ENCODE measurements at places on chromosomes 5 and 9.

DNA sequence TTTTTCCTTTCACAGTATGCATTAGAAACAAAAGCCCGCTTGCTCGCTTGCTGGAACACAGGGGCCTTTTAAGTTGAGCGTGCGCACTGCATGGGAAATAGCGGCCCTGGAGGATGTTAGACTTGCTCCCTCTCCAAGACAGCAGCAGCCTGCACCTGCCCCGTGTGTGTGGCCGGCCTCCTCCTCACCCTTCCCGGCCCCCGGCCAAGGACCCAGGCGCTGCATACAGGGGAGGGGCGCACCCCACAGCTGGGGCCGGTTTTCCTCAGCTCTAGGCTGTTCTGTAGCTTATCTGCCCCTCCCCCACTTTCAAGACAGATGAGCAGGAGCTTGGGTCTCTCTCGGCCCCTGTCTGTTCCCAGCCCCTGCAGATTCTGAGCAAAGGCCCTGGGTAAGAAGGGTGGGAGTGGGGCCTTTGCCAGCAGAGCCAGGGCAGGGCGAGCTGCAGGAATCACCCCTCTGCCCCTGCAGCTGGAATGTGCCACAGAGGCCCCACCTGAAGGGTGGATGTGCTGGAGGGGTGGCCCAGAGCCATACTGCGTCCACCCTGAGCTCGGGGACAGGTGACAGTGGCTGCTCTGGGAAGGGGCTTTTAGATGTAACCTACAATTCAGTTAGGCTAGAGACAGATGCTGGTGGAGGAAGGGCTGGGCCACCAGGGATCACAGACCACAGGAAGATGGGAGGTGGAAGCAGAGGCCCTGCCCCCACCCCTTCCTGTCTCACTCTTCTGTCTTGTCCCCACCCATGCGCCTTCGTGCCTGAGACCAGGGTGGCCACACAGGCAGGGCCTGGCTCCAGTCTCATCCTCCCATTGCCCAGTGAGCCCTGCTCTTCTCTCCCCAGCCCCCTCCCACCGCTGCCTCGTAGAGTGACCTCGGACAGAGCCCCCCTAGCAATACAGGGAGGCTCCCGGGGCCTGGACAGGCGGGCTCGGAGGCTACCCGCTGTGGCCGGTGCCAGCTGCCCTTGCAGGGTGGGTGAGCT, 132.4 kb downstream of the DAB2IP start:
- DNase-seq: no peak

DNA sequence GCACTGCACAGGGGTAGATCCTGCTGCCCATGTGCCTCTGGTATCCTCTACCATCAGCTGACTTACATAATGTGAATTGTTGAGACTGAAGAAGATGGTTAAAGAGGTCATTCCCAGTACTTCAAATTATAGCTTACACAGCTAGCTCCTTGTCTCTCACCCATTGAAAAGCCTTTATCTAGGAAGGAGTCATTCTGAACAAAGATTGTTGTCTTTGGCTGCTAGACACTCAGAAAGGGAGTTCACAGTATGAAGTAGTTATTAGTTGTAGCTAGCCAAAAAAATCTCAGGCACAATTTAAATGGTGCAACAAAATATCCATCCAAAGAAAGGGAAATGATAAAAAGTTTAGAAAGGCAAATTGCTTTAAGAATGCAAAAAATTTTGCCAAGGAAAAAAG, 102.0 kb upstream of the NREP start:
- no peak for DNase-seq

DNA sequence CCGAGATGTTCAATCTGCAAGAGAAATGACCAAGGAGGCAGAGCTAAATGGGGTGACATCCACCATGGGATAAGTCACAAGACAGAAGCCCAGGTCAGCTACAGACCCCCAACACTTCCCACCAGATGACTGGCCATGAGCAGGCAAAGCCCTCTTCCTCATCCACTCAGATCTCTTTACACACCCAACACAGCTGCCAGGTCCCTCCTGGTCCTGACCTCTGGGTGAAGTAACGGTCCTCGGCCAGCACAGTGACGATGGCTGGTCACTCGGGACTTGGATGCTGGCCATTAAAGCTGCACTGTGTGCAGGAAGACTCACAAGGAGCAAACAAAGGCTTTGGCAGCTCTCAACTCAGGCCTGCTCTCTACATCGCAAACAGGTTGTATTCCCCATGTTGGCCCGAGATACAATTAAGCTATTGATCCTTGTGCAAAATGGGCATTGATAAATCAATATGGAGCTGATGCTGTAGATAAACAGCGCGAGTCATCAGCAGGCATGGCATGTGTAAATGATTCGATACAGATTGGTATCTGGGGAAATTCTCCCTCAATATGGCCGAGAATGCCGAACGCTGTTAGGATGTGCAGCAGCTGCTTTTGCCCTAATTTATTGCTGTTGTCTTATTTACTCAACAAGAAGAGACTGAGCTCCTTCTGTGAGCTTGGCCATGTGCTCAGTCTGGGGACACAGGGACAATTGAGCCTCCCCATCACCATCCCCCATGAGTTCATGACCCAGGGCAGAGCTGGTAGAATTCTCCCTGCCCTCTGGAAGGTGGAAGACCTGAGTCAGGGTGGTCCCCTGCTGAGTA, 98.7 kb downstream of the C5orf15 start:
- DNase-seq: no peak

DNA sequence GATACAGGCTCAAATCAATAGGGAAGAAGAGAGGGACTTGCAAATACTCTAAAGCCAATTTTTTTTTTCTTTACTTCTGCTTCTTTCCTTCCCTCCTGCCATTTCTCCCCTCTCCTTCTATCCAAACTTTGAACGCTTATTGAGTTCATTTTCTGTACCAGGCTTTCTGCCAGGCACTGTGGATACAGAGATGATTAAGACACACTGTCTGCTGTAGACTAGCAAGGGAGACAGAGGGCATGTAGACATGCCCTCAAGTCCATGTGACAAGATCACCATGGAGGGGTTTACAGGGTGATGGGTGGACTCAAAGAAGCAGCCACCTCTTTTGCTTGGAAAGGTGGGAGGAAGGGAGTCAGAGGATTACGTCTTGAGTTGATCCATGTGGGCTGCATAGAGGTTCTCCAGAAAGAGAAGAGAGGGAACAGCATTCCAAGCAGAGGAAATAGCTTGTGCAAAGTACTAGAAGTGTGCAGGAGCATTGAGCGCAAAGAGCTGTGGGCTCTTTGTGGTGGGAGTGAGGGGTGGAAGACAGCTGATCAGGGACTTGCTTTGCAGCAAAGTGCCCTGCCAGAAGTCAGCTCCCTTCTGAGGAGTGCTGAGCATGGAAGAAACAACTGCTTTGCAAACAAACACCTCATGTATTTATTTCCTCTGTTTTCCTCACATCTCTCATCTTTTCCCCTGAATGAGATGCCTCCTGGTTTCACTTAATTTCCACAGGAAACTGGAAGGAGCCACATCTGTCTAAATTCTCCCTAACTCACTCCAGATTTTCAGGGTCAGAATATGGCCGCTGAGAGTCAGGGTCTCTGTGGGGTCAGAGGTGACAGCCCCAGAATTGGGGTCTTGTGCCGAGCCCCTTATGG, 64.4 kb upstream of the COL15A1 start:
- DNase-seq: no peak

DNA sequence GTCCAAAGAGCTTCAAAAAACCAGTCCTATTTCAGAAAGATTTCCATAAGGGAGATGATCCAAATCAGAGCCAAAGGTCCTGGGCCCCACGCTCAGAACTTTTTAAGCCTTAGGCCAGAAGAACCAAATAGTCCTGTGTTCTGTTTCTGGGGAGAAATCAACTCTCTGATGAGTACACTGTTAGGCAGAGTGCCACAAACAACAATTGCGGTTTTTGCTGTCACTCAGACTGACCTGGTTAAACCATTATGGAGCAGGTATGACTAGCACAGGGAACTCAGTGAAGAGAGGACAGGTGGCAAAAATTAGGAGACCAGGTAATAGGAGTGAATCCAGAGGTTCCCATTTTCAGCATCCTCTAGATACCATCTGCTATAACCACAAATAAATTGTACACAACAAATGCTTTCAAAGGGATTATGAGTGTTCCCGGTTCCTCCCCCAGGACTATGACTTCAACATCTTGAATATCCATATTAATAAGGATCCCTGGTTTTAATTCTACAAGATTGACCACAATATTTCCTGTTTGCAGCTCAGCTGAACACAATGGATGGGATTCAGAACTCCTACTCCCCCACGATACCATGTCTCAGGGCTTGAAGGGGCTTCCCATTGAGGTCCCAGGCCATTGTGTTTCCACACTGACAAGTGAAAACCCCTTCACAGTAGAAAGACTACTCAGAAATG, 52.1 kb upstream of the FREM1 start:
- DNase-seq: no peak

GRCh38 chr5:142544071-142544753, 141.7 kb downstream of the FGF1 start:
- DNase-seq: no peak

- no peak for DNase-seq
Observed at GRCh38 chr5:107772418-107773310, 101.9 kb upstream of the EFNA5 start.

- DNase-seq: no peak
Observed at GRCh38 chr9:14645648-14646047, 47.6 kb downstream of the ZDHHC21 start.

DNA sequence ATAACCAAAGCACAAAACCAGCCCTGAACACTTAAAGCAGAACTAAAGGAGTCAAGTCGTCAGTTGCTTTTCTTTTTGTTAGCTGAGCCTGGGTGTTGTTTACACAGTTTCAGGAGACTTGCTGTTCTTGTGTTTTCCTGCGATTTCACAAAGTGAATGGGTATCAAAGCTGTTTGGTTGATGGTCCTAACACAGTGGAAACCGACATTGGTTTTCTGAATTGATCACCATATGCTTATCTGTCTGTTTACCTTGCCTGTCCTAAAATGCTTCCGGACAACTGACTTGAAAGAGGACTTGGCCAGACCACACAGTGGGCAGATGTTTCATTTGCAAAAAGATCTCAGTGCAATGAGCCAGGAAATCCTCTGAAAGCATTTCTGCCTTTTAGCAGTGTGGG, 676.4 kb downstream of the PRELID2 start:
- DNase-seq: no peak

DNA sequence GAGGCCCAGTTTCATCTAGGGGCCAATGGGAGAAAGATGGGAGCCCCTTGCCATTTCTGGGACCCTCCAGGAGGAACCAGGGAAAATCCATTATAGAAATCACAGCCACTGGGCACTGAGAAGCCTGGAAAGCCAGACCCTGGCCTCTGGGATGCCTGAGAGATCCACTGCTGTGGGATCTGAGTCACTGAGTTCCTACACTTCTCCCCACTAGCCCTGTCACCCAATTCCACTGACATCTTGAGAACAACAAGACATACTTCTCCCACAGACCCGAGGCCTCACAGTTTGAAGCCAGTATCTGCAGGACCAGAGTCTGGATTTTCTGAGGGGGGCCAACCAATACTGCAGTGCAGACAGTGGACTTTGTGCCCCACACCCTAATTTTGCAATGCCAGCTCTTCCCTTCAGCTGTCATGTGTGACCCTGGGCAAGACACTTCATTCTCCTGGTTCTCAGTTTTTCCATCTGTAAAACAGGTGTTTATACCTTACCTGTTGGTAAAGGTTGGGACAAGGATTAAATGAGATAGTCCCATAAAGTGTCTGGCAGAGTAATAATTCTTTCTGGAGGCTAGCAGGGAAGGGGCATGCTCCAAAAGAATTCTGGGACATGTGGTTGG, 46.5 kb downstream of the CXXC5 start:
- no peak for DNase-seq

- DNase-seq: no peak
Observed at GRCh38 chr9:16563446-16563845, 307.0 kb downstream of the BNC2 start.

DNA sequence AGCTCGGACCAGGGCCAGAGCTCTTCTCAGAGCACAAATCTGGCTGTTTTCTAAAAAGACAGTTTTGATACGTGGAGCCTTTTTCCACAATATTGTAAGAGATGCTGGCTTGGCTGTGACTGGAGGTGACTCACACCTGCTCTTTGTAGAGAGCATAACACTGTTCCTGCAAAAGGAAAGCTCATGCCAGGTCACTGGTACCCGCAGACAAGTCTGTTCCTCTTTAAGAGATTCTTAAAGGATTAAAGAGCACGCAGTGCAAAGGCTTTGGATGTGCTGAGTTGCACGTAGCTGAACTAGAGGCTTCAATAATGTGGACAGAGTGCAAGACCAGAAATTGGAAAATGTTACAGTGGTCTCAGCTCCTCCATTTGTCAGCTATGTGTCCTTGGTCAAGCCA, 19.0 kb downstream of the ACTL7B start:
- DNase-seq: no peak

- no peak for DNase-seq
Observed at GRCh38 chr5:149128023-149128875, 13.0 kb upstream of the ABLIM3 start.

GRCh38 chr9:136856541-136857141, 4.5 kb downstream of the MAMDC4 start:
- no peak for DNase-seq

GRCh38 chr5:112342389-112342788, 76.7 kb downstream of the EPB41L4A start:
- DNase-seq: no peak

DNA sequence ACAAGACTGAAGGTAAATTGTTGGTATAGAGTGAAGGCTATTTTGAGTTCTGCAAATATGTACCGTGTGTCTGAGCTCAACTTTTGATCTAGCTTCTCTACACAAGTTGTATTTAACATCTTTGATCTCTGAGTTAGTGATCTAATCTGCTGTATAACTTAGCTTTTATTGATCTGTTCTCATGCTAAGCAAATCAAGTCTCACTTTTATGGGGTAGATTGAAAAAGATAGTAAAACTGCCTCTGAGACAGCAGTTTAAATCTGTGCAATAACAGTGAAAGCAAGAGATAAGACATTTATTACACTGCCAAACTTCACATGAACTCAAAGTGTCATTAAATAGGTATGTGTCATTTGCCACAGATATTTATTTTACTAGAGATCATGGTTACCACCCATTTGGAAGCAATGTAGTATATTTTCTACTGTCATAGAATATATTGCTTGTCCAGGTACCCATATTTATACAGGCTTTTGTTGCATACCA, 477.3 kb downstream of the ISL1 start:
- DNase-seq: no peak

- DNase-seq: no peak
Observed at GRCh38 chr5:160500786-160501779, 79.4 kb downstream of the PTTG1 start.

Measured in activated T-cell treated with anti-CD3 and anti-CD28 coated beads for 1 hour (primary cell).